ENCODE measurements at places on chromosomes 2 and 18. TPM values are rescaled to one million over a fixed set of nuclear protein-coding genes. Genes with fewer than 3 reads are reported as not detected.
A peak's percentile ranks its signal among the peaks of the same experiment; 100 is the strongest.

- DNase-seq: no peak
Measured at GRCh38 chr18:75546964-75547363, 119.5 kb upstream of the SMIM21 start.

GRCh38 chr2:81894451-81894990 is 1590.0 kb upstream of the LRRTM1 start:
- peak; percentile 52 for DNase-seq

- DNase-seq: no peak
Measured at GRCh38 chr2:211447548-211447947, 891.1 kb downstream of the CPS1 start.

GRCh38 chr18:27301615-27302378 is 116.7 kb upstream of the CHST9 start:
- no peak for DNase-seq

- no peak for DNase-seq
Measured at GRCh38 chr2:2563309-2563860, 232.3 kb upstream of the MYT1L start.

- DNase-seq: no peak
Measured at GRCh38 chr2:160114020-160114419, 51.6 kb upstream of the PLA2R1 start.

DNA sequence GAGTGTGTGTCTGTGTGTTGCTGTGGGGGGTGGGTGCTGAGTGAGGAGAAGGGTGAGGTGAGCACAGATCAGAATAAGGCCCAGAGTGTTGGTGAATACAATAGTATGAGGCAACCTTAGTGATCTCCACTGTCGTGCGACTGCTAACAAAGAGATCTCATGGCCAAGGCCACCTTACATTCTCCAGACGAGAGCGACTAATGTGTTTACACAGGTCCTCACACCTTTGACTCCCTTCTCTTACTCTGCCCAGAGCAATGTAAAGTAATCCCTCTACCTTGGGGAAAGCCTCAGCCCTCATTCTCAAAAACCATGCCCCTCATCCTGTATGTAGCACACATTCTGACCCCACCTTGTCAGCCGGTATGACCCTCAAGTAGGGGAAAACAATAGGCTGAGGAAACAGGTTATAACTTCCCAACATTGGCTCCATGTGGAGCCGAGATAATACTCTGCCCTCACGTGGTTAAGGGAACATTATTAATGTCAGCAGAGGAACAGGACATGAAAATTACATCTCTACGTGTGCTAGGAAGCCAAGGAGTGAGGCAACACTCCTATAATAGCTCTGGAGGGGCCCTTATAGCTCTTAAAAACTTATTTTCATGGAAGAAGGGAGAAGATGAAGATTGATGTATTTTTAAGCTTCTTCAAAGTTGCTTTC is 323.0 kb upstream of the NT5C1B start:
- no peak for DNase-seq

- peak; percentile 9 for DNase-seq
Measured at GRCh38 chr2:205769879-205770278, 87.6 kb downstream of the NRP2 start.

DNA sequence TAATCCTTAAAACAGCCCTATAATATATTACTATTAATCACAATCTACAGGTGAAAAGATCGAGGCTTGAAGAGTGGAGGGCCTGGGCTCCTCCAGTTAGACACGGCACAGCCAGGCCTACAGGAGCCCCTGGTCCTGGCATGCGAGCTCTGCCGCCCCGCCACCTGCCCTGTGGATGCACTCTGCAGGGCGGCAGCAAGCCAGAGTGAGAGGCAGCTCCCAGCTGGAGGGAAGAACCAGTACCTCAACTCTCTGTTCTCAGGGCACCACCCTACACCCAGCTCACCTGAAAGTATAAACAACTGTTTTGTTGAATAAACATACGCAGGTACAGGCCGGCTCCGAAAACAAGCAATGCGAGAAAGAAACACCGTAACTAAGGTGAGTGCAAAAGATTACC is 34.6 kb downstream of the EIPR1 start:
- DNase-seq: no peak

GRCh38 chr2:105714141-105714540 is 30.6 kb upstream of the NCK2 start:
- DNase-seq: no peak

DNA sequence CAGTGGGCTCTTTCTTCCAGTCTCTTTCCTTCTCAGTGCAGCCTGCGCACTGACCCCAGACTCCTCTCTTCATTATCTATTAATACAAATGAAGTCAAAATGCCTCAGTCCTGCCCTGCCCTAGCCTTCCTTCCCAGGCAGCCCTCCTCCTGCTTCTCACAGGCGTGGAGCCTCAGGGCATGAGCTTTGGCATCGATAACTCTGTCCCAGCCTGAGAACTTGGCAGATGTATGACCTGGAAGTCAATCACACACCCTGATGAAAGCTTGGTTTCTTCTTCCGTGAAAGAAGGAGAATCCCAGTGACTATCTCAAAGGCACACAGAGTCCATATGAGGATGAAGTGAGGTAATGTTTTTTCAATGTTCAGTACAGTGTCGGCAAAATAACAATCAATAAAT is 600.7 kb upstream of the ID2 start:
- peak; percentile 13 for DNase-seq

- DNase-seq: no peak
Measured at GRCh38 chr2:142926445-142926844, 49.0 kb downstream of the KYNU start.

GRCh38 chr2:39631718-39632117 is 34.0 kb upstream of the TMEM178A start:
- DNase-seq: peak; percentile 57

DNA sequence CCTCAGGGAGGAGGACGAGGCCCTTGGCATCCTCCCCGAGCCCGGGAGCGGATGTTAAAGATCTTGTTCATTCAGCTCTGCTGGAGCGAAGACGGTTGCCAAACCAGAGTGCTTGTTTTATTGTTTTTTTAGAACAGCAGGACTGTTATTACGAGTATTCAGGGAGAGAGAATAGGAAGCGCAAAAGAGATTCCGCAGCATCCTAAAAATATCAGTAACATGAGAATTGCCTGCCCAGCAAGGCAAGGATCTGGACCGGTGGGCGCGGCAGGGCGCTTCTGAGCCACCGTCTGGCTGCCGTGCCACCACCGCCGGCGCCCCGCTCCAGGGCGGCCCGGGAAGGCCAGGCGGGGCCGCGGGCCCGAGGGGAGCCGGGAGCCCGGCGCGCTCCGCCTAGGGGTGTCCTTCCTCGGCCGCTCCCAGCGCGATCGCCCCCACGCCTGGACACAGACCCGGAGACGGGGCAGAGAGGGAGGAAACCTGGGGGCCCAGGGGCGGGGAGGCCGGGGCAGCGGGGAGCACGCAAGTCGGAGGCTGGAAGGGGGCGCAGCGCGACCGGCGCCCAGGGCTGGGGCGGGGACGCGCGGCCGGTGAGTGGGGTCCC is 843 bp downstream of the CYS1 start:
- peak; percentile 30 for DNase-seq

DNA sequence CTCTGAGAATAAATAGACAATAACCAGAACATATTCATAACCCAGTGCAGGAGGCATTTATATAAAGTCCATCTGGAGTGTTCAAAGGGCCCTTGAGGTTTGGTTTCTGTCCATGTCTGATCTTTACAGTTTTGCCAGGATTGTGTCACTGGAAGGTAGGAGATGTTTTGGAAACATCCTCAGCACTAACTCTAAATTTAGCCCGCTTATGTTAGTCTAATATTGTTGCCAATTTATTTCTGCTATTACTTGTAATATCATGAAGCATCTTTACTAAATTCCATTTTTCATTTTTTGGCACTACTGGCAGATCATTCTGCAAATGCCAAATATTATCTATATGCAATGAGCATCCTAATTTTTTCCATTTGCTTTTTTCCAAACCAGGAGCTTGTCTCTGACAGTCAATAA is 22.4 kb upstream of the REV1 start:
- DNase-seq: no peak

DNA sequence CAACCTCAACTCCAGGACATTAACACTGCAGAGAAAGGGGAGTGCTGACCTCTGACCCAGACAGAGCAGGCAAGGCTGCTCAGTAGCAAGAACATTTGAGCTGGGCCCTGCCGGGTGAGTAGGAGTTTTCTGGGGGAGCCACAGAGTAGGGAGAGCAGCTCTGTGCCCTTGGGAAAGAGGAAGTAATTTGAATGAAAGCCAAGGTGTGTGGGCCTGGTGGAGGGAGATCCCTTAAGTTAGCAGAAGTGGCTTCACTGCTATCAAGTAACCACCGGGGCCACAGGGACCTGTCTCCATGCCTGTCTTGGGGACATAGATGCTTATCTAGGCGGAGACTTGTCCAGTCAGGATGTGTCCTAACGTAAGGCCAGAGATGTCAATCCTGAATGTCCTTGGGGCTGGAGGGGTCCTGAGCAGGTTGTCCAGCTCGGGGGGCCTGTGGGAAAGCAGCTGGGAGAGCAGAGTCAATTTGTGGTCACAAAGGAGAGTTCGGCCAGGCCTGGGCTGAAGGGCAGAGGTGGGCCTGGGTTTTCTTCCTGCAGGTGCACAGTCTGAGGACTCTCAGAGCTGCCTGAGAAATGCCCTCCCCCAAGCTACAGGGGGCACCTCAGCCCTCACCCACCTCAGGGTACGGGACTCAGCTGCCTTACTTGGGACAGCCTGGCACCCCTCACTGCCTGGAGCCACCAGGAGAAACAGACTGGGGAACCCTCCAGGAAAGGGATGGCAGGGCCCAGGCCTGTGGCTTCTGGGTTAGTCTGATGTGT is 15.0 kb upstream of the OTOF start:
- DNase-seq: no peak

DNA sequence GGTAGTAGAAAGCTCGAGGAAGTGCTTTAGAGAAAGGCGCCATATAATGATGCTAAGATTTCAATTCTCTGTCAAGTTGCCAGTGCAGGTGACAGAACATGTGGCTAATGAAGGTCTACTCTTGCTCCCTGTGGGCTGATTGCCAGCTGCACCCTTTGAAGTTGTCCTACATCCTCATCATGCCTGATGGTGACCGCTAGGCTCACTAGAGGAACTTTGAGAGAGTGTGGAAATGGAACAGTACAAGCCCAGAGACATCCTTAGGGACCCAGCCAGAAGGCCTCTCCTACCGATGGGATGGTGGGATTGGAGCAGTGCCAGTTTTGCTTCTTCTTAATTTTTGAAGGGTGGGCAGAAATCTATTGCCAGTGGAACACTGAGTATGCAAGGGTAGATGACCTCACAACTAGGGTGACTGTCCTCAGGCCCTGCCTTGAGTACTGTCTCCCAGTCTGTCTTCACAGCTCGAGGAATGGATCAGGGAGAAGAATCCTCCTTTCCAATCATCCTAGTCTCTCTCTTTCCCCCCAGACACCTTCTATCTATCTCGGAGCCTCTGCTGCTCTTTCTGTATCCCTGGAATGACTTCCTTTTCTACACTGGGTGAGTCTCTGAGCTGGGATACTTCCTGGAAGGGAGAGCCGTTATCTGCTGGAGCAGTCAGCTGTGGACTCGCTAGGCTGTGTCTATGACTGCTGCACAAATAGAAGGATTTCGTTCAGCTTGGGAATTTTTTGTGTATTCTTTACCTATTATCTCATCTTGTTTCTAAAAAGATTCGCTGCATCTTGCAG is 33.5 kb downstream of the LGALSL start:
- no peak for DNase-seq

- no peak for DNase-seq
Measured at GRCh38 chr2:100106460-100106859, 35.9 kb downstream of the AFF3 start.

The HS6ST1 gene
- total RNA-seq: 11.4 TPM

The VWA3B gene
- total RNA-seq: not detected

The PUS10 gene
- total RNA-seq: 5.0 TPM

The TMEM247 gene
- total RNA-seq: not detected

The TUBA4B gene
- not detected for total RNA-seq

The SCYGR6 gene
- total RNA-seq: not detected

The ORC2 gene
- total RNA-seq: 51.5 TPM

The NTSR2 gene
- not detected for total RNA-seq

The PTPN18 gene
- 43.1 TPM for total RNA-seq

The POLR1B gene
- 74.0 TPM for total RNA-seq

The IL1RL1 gene
- total RNA-seq: 25.6 TPM
